ENCODE measurements at places on chromosomes 13 and 19. TPM values are rescaled to one million over a fixed set of nuclear protein-coding genes. Genes with fewer than 3 reads are reported as not detected.

DNA sequence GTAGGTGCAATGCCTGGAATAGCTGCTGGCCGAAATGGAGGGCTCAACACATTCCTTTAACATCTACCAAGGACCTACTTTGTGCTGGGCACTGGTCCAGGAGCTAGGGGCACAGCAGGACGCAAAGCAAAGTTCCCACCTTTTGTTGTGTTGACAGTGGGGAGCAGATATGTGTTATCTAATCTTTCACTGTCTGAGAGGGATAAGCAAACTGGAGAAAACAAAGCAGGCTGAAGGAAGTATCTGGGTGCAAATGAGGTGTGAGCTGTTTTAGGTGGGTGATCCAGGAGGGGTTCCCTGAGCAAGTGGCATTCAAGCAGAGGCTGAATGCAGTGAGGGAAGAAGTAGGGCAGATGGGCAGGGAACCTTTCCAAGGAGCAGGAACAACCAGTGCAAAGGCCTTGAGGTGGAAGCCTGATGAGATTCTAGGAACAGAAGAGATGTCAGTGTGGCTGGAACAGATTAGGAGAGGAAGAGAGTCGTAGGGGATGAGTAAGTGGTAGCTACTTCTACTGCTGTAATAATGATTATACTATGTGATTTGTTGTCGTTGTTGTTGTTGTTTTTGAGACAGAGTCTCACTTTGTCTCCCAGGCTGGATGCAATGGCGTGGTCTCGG lies 2.2 kb upstream of the PLAUR start:
- no peak overlapping the region for H3K4me3 ChIP-seq
- peaks cover 3% of the 10 kb centered on the region for H3K36me3 ChIP-seq
- DNase-seq = no peak
- peaks cover 51% of the 10 kb centered on the region for H3K4me1 ChIP-seq
- H3K27ac ChIP-seq = no peak overlapping the region

DNA sequence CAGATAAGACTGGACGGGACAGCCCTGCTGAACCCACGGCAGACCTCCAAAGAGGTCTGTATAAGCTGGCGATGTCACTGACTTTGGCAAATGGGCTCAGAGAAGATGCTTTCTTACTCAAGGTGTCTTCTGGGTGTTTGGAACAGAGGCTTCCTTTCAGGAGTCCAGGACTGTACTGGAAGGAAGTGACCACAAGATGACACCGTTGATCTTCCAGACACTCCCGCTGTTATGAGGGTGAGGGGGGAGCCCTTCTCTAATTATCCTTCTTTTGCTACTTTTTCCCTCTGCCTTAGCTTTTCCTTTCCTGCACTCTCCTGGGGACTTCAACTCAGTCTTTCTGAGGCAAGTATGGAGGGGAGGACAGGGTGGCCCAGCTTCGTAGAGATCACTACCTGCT lies 65.2 kb upstream of the ZNF599 start:
- peaks cover 15% of the 10 kb centered on the region for H3K4me1 ChIP-seq
- no peaks in the 10 kb centered on the region for H3K36me3 ChIP-seq
- H3K27ac ChIP-seq = no peak overlapping the region
- DNase-seq = no peak

DNA sequence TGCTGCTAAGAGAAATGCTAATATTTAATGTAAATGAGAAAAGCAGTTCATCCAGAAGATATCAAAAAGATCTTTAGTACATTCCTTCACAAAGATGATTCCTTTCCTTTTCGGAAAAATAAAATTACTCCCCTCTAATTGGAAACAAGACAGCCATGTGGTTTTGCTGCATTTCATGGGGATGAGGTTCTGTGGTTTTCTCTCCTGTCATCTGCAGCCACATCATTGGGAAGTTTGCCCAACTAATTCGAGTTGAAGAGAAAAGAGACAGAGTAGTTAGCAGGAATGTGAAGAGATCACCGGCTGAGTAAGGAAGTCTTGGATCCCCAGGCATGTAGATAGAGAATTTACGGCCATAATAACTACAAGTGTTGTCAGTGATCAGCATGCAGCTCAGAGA lies 122.1 kb downstream of the CYSLTR2 start:
- peaks cover 36% of the 10 kb centered on the region for H3K27me3 ChIP-seq
- no peak for DNase-seq
- H3K27ac ChIP-seq = no peak overlapping the region
- no peak overlapping the region for H3K4me3 ChIP-seq
- H3K4me1 ChIP-seq = peaks cover 14% of the 10 kb centered on the region
- peaks cover 4% of the 10 kb centered on the region for H3K36me3 ChIP-seq

- H3K4me1 ChIP-seq = peaks cover 4% of the 10 kb centered on the region
- peak; percentile 19 for DNase-seq
- peaks cover 11% of the 10 kb centered on the region for H3K27me3 ChIP-seq
These were observed 27.7 kb downstream of the EFNB2 start for GRCh38 chr13:106507560-106508274.

Gene ZAR1L
- not detected for total RNA-seq

Gene RUBCNL
- 8.9 TPM for total RNA-seq

Gene LENG1
- total RNA-seq = 3.7 TPM

Data from activated T-cell treated with anti-CD3 and anti-CD28 coated beads, Interleukin-2, amount 50 U/mL, for 72 hours (primary cell).